CD4-positive, alpha-beta T cell treated with Interleukin-4 for 4 hours (primary cell): ENCODE measurements at places on chromosomes 5 and 9.

DNA sequence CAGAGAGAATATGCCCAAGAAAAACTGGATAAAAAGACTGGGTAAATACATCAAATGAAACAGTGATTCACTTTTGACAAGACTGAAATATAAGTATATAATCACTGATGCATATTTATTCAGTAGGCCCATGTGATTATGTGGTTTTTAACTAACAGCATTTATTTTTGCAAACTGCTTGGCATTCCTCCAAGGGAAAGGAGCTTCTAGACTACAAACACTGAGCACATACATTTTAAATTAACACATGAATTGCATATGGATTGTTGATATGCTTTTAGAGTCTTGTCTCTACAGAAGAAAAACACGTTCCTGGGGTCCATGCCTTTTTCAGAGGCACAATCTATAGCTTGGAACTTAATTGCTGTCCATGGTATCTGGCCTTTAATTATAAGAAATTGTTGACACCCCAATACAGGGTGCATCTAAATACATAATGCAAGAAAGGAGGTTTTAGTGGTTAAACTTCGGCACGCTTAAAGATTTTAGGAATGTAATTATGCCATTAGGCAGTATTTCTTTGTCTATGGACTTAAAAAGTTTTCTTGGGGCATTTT, 6.9 kb upstream of the MEIKIN start:
- no peak for DNase-seq

GRCh38 chr9:69333716-69334115, 8.7 kb downstream of the ENTREP1 start:
- no peak for DNase-seq

GRCh38 chr5:95734906-95735305, 3.8 kb downstream of the RHOBTB3 start:
- no peak for DNase-seq

DNA sequence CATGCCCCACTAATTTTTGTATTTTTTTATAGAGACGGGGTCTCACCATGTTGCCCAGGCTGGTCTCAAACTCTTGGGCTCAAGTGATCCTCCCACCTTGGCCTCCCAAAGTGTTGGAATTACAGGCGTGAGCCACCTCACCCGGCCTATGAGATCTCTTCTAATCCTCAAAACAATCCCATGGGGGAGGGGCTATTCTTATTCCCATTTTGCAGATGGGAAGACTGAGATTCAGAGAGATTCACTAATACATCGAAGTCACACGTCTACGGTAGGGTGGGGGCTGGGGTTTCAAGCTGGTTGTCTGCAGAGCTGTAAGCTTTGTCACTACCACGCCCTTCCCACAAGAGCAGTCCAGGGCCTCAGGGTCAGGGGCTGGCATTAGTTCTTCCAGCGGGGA, 14.0 kb upstream of the NTNG2 start:
- DNase-seq, result no peak

GRCh38 chr5:11076945-11077613, 316.0 kb upstream of the DAP start:
- DNase-seq, result no peak

DNA sequence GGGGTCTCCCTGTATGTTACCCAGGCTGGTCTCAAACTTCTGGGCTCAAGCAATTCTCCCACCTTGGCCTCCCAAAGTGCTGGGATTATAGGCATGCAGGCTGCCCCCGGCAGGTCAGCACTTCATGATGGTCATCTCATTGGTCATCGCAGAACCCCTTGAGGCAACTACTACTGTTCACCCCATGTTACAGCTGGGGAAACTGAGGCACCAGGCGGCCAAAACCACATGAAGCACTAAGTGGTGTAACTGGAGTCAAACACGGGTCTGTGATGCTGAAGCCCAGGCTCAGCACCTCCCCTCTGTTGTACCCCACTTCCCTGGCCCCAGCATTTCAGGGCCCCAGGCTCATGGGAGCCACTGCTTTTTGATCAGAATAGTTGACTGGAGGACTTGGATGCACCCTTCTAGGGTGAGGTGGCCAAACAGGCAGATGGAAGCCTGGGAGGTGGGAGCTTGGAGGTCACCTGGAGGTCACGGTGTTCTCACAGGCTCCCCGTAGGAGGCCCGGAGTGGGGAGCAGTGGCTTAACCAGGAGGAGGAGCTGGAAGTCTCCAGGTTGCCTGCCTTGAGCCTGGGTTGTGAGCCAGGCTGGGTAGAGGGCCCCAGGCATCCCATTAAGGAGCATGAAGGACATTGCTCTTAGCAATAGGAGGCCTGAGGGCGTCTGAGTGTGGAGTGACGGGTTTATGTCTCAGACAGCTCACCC, 57.3 kb upstream of the RPL26L1 start:
- no peak for DNase-seq

- DNase-seq, result no peak
These were observed 227.1 kb upstream of the TRIM32 start for GRCh38 chr9:116460026-116460425.
